ENCODE measurements at places on chromosomes 11 and 22.

DNA sequence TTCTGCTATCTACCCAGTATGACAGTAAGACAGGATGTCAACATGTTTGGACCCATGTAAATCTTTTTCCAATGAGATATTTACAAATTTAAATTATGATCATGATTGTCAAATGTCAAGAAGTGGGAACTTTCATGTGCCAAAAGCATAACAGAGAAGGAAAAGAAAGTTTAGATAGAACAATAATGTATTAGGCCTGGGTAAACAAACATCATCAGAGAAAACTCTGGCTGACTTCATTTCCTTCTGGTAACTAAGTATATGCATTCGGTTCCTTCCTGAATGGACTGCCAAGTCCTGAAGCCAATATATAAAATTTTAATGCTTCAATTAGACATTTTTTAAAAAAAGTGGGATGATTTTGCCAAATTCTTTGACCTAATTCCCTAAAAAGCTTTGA lies 16.5 kb downstream of the RNF141 start:
- no peak for DNase-seq

DNA sequence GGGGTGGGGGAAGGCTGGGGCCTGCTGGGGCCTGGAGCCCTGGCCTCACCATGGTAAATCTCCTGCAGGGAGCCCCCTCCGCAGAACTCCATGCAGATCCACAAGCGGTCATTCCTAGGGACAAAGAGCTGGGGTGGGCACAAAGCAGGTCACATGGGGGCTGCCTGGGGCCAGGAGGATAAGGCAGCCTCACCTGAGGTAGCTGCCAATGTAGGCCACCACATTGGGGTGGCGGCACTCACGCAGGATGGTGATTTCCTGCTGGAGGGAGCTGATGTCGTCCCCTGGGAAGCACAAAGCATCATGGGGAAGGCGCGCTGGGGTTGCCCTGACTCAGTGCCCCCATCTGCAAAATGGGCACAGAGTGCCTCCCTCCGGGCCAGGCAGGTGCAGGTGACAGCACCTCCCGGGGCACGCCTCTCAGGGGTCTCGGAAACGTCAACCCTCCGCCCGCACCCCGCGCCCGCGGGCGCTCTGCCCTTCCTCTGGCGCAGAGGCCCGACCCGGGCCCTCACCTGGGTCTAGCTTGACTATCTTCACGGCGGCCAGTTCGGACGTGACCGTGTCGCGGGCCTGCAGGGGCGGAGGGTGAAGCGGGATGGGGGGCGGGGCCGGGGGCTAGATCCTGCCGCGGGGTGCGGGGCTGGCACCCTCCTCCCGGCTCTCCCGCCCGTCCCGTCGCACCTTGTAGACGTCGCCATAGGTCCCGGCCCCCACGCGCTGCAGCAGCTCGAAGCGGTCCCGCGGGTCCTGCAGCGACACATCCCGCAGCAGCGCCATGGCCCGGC lies 450 bp downstream of the MAP4K2 start:
- DNase-seq, result no peak

DNA sequence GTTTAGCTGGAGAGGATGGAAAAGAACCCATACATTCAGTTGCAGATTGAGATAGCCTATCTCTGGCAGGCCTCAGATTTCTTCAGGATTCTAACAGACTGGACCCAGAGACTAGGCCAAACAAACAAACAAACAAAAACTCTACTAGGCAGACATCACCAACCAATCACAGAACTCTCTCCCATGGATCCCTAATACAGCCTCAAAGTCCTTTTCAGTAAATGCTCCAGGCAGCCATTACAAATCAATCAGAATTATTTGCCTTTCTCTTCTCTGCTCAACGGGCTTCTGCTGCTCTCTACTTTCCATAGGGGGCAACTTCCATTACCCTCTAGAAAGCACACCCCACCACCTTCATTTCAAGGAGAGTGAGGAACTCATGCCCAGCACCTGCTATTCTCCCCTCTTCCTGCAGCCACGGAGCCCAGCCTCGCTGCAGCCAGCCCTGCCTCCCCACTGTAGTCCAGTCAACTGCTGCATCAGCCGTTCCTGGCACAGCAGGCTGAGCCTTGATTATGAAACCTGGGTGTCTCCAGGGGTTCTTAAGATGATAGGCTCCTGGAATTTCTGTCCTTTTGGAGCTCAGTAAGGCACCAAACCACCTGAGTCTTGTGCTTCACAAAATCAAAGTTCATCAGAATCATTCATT lies 19.0 kb upstream of the SMIM35 start:
- DNase-seq, result no peak

- DNase-seq, result no peak
Observed at GRCh38 chr22:36492109-36492508, 10.7 kb upstream of the TXN2 start.

GRCh38 chr11:93845181-93846092 lies 5.0 kb downstream of the VSTM5 start:
- no peak for DNase-seq
